ENCODE measurements at places on chromosomes 2 and 18.

DNA sequence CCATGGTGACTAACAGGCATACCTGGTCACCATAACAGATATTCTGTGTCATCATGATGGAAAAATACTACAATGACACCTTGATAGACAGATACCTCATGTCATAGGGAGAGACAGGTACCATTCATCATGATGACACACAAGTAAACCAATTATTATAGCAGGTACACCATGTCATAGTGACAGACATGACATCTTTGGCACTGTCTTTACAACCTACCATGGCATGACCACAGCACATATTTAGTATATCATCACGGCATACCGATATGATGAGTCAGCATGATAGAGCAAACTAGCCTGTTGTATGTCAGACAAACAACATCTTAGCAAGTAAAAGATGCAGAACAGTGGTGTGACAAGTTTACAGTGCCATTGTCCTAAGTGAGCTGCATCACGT lies 101.3 kb upstream of the KLHL29 start:
- DNase-seq: no peak

- DNase-seq: no peak
These were observed 206.5 kb upstream of the NT5C1B start for GRCh38 chr2:18795906-18796305.

DNA sequence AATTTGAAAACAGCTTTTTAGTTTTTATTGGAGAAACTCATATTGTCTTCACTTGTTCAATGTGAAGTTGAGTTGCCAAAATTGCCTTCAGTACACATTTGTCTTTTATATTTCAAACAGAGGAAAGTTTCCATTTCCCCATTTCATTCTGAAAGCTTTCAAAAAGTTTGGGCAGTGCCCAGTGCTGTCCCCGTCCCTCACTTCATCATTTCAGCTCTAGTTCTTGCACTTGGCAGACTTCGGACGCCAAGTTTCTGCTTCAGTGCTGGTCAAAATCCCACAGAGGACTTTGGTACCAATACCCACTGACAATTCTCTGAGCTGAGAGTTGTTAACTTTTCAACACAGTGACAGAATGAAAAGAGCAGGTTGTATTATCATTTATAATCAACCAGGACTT lies 43.4 kb upstream of the AQP4 start:
- DNase-seq: no peak

- DNase-seq: no peak
These were observed 79.4 kb upstream of the FAM117B start for GRCh38 chr2:202555356-202555755.

- DNase-seq: no peak
These were observed 150.6 kb downstream of the RTN4 start for GRCh38 chr2:54899576-54900200.

- no peak for DNase-seq
These were observed 112.8 kb downstream of the SPTBN1 start for GRCh38 chr2:54568876-54569321.

GRCh38 chr2:12192762-12193161 lies 446.3 kb downstream of the LPIN1 start:
- DNase-seq: no peak

DNA sequence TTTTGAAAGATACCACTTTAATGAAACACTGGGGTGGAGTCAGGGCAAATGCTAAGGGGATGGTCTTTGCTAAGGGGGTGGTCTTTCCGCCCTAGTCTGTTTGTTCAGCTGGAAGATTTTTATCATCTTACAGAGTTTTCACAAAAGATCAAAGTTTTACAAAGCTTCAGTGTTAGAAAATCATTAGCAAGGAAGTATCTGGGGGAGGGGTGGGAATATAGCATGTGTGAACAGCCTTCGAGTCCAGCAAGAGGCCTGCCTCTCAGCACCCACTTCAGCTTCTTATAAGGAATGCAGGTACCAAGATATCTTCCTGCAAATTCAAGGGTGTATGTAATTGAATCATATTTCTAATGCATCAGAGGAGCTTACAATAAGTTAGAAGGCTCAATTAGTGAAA lies 112.9 kb downstream of the RAPGEF4 start:
- DNase-seq: no peak

GRCh38 chr2:178874529-178875240 lies 67.5 kb upstream of the TTN start:
- no peak for DNase-seq

DNA sequence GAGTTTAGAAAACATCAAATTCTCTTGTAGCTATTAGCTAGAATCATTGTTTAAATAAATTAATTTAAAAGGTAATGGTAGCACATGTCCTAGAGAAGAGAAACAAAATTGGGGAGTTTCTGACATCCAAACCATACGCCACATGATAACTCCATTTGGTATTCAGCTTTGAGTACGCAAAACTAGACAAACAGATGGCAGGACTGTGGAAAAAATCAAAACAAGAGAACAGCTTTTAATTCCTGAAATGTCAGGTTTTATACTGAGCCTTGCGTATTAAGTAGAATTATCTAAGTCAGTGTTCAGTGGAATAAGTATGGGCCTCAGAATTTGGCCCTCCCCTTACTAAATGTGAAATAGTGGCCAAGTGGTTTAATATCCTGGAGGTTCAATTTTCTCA lies 82.4 kb upstream of the PDE1A start:
- no peak for DNase-seq

DNA sequence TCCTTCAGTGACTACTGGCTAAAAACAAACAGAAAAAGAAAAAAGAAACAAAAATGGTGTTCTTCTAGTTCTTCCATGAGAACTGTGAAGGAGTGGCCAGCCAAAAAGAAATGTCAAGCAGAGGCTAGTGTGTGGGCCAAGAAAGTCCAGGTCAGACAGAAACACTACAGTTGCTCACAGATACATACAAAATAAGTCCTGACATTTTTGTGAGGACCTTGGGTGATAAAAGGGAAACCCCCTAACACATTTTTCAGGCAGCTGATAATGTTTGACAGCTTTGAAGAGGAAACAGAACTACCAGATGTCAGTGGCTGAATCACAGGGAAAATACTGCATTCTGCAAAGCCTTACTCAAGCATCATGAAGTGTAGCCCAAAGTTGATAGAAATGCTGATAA lies 28.1 kb downstream of the ARHGAP25 start:
- DNase-seq: no peak

DNA sequence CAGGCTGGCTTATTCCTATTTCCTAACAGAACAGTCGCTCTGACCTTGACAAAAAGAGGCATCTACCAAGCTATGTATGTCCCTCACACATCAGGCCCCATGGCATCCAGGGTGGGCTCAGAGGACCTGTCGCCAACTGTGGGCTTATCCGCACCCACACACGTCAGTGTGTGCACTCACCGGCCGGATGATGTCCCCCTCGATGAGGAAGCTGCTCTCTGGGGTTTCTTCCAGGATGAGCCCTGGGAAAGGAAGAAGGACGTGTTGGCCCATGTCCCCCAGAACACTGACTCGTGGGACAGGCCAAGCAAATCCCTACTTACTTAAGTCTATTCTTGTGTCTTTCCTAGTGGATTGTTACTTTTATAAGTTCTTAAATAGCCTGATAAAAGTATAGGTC lies 3.1 kb downstream of the ASTL start:
- no peak for DNase-seq

GRCh38 chr2:127592761-127593227 lies 53.2 kb upstream of the GPR17 start:
- DNase-seq: no peak

GRCh38 chr2:31249009-31249690 lies 15.2 kb downstream of the EHD3 start:
- DNase-seq: no peak

GRCh38 chr18:6593142-6593885 lies 136.2 kb upstream of the ARHGAP28 start:
- no peak for DNase-seq

DNA sequence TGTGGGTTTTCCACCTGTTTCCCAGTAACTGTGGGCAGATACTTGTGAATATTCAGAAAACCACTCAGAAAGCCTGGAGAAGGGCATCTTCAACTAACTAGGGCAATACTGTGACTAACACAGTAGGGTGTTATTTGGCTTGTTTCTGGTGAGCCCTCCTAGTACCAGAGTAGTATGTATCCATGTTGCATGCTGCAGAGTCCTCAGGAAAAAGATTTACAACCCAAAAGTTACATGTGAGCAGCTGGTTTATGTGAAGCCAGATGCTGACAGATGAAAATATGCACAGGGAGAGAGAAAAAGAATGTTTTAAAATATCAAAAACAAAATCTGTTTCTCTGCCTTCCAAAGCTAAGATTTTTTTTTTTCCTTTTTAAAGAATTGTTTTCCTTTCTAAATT lies 333.2 kb upstream of the UBE2E3 start:
- no peak for DNase-seq

DNA sequence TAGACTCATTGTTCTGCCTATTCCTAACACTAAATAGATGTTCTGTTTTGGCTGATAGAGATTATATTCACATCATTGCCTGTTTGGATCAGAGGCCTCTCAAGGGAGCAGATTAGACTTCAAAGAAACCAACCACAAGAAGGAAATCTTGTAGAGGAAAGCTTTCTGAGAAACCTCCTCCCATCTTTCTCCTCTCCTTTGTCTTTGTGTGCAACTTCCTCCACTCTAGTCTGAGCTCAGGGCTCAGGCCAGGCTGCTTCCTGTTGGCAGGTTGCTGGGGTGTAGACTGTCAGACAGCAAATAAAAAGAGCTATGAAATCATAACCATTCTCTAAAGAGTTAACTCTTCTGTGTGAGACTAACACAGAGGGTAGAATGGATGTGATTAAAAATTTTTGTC lies 113.0 kb downstream of the TGFA start:
- peak; percentile 9 for DNase-seq

DNA sequence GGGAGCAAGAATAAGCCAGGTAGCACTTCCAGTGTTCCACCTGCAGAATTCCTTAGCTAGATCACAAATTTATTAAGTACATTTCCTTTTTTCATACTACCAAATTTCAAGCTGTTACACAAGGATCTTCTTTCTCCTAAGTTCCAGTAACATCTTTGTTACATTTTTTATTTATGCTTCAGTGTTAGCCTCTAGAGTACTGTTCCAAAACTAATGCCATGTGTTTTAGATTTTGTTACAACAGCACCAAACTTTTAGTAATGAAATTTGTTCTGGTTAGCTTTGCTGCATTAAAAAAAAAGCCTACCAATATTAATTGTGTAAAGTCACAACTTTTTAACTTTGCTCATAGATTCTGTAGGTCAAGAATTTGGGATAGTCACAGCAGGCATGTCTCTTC lies 161.1 kb downstream of the CAMKMT start:
- DNase-seq: no peak

Measured in stimulated activated CD4-positive, alpha-beta T cell treated with anti-CD3 and anti-CD28 coated beads, Interleukin-1b, Interleukin-23, amount 100 ng/mL, for 4 hours (primary cell).